Mesenteric fat pad (tissue), 1 donor: ENCODE measurements at places on chromosomes 1 and 21.

DNA sequence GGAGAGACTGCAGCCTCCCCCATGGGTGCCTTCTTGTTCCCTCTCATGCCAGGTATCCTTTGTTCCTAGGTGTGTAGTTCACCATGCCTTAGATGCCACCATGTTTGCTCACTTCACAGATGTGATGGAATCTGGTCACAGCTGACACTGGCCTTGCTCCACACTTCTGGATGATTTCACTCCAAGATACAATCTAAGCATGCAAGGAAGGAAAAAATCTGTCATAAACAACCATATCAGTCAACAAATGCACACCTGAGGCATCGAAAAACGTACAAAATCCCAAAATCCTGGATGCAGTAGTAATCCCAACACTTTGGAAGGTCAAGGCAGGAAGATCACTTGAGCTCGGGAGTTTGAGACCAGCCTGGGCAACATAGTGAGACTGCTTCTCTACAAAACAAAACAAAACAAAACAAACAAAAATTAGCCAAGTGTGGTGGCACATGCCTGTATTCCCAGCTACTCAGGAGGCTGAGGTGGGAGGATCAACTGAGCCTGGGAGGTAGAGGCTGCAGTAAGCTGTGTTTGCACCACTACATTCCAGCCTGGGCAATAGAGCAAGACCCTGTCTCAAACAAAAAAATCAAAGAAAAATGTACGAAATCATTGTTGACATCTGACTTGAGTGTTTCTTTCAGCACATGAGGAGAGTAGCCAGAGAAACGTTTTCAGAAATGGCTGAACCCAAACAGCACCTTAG is 17.1 kb upstream of the PTPRF start:
- no peak for DNase-seq

GRCh38 chr1:160794376-160794775 is 1.6 kb upstream of the LY9 start:
- DNase-seq, result no peak

DNA sequence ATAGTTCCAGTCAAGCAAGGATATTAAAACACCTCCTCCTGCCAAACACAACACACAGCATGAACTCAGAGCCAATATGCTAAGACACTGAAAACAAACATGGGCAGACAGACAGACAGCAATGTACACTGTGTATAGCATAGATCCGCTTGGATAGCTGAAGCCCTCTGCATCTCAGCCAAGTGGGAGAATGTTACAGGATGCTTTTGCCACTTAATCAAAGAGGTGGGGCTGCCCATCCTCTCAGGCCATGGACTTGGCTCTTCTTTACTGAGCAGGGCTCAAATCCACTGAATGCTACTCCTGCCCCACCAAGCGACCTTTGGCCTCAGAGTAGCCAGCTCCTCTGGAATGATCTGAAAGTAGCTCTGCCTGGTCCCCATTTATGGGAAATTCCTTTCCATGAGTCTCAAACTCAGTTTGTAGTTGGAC is 64.7 kb upstream of the NGF start:
- no peak for DNase-seq

GRCh38 chr1:25055324-25055780 is 125.3 kb upstream of the RUNX3 start:
- DNase-seq, result no peak

DNA sequence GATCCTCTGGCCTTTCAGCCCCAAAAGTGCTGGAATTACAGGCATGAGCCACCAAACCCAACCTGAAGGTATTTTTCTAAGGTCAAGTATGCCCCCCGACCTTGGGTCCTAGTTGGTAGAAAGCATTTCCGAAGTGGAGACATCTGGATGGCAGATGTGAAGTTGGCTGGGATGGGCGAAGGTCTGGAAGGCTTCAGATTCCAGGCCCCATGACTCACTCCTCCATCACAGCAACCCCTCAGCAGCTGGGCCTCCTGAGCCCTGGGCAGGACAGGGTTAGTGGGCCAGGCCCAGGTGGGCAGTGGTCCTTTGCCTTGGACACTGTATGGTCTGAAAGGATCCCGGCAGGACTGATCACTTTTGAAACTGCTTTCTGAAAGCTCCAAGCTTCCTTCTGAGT is 23.3 kb downstream of the NAV1 start:
- no peak for DNase-seq

DNA sequence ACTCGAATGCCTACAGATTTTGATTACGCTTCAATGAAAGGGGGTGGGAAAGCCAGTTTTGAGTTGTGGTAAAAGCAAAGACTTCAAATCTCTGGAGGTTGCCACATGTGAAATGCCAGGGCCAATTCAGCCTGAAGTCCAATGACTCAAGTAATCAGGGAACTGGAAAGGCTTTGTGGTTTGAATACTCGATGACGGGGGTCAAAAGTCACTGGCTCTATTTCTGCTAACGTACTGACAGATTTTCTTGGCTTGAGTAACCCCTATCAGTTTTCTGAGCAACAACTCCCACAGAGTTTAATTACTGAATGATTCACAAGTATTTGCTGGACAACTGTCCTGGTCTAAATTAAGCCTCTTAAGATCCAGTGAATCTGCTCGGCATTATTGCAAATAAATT is 152.2 kb downstream of the SIPA1L2 start:
- no peak for DNase-seq

DNA sequence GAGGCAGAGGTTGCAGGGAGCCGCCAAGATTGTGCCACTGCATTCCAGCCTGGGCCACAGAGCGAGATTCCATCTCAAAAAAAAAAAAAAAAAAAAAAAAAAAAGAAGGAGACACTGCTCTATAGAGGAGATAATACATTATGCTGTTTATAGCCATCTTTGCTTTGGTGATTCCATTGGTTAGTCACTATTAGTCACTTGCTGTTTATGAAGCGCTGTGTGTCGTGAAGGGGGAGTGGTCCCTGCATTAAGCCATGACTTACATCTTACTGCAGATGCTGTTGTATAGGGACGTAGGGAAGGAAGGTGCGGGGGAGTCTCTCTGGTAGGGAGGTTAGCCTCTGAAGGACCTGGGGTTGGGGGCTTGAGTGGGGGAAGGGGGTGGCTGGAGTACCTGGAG is 48.3 kb downstream of the HUNK start:
- no peak for DNase-seq

DNA sequence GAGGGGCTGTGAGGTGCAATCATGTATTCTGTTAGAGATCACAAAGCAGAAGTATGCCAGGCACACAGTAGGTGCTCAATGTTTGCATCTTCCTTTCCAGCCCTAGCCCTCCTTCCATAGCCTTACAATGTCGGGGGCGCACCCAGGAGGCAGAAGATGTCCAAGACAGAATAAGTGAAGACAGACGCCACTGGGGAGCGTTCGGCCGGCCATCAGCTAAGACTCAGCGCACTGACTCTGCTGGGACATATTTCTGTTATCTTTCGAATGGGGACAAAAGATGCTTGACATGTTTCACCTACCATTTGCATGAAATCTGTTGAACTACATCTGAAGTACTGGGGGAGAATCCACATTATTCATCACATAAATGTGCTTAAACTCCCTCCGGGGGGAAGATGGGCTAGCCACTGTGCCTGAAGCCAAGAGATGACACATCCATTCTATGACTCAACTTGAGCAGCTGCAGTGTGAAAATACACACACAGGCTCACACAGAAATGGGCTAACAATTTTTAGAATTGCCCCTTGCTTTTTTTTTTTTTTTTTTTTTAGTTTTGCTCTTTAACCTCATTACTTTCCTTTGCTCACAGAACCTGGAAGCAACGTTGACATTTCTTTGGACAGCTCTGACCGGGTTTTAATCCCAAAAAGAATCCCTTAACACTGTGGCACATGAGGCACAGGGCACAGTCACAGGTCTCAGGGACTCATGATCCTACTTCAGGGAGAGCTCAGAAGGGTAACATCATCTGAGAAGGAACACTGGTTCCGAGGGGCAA is 7.9 kb downstream of the TIAM1 start:
- DNase-seq, result no peak

DNA sequence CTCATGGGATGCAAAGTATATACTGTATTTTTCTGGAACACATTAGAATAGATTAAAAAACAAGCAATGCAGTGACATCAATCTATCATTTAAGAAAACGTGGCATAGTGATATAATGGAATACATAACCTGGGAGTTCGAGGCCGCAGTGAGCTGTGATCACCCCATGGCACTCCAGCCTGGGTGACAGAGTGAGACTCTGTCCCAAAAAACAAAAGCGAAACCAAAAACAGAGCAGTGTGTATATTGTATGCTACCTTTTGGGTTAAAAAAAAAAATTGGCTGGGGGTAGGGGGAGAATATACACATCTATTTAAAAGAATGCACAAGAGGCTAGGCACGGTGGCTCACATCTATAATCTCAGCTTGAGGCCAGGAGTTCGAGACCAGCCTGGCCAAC is 13.5 kb downstream of the SLC2A1 start:
- no peak for DNase-seq

DNA sequence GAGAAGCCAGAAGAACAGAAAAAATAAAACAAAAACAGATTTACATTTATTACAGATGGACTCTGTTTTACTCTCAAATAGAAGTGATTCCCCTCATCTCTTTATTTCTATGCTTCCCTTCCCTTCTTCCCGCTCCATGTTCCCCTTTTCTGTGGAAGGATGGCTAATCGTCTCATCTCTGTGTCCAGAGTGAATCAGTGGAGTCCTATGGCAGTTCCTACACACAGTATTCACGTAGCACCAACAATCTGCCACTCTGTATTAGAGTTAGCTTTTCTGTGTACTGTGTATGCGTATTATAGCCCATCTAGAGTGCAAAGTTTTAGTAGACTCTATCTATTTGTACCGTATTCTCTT is 6.8 kb upstream of the ERO1B start:
- DNase-seq, result no peak

DNA sequence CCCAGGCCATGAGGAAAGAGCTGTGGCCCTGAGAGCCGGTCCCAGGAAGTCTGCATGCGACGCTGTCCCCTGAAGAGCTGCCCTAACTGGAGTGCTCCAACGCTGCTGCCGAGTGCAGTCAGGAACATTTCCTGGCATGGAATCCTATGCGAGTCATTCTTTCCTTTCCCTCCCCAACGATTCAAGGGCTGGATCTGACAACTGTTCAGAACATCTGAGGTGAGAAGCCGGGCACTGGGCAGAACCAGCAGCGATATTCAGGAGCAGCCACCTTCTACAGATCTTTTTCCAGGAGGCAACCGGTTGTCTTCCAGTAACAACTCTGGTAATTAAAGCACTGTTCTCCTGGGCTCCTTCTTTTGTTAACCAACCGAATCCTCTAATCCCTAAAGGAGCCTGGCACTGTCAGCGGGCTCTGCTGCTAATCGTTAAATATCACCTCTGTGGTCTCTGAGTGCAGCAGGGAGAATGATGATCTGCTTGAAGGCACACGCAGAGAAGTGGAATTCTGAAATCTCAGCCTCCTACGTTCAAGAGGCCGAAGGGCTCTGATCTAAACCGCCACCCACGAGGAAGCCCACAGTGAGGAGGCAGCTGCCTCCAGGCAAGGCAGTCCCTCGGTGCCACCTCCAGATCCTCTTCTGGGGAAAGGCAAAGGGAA is 55.8 kb downstream of the SLC45A1 start:
- no peak for DNase-seq

DNA sequence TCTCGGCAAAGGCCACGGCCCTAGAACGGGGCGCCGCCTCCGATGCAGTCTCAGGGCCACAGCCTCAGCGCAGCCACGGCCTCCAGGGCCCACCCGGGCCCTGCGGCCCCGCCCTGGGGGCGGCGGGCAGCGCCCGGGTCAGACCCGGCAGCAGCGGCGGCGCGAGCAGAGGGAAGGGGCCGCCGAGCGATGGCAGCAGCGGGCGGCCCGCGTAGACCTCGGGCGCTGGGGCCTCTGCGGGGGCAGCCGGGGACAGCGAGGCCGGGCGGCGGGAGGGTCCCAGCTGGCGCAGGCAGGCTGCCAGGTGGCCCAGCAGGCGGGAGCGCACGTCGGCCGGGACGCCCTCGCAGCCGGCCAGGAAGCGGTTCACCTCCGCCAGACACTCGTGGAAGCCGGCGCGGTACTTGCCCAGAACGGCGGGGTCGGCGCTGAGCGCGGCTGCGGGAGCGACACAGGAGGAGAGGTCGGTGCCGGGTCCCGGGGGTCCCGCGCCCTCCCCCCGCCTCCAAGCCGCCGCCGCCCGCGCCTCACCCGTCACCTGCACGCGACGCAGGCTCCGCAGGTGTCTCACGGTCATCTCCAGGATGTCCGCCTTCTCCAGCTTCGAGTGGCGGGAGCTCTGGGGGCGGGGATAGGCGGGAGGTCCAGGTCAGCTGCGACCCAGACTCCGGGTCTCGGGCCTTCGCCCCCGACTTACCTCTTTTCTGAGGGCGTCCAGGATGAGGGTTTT is 737 bp downstream of the HES4 start:
- no peak for DNase-seq

DNA sequence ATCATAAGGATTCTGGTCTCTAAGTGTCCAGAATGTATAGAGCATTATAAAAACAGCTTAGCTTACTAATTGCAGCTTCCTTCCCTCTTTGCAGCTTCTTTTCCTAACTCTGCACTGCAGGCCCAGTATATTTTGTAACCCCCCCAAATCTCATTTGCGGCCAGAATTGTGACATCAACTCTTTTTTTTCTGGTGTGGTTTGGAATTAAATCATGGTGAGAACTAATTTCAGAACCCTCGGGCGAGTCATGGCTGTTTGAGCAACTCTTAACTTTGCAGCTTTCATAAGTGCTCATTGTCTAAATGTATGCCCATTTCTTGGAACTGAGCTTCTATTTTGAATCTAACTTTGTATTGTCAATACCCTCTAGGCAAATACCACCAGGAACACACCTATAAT is 187.4 kb downstream of the CYYR1 start:
- DNase-seq, result no peak

DNA sequence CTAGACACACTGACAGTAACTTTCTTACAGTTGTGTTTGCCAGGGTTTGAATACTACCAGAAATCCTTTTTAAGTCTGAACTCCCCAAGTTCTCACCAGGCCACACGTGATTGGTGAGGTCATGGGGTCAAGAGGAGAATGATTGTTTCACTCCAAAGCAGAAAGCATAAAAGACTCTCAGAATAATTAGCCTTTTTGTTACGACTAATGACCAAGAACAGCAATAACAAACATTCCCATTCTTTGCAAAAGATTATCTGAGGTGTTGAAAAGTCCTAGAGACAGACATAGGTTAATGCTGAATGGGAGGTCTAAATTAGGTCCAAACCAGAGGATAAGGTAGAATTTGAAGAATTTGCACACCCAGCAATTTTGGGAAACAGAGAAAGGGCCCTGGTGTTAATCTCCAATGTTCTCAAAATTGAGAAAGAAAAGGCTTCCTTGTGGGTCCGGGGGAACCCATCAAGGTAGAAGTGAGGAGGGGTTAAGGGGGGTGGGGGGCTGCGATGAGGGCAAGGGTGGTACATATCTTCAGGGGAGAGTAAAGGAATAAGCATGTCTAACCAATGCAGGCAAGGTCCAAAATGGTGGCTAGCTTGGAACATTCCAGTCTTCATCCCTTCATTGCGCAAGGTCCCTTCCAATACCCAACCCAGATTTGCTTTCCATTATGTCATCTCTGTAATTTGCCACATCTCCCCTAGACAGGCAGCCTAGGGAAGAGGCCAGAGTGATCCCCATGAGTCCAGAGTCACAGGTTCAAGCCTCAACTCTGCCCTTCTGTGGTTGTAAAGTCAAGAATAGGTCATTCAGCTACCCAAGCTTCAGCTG is 74.6 kb upstream of the NFIA start:
- DNase-seq, result no peak
